Bronchial epithelial cell (primary cell): ENCODE measurements at places on chromosomes 1 and 21.
A peak's percentile ranks its signal among the peaks of the same experiment; 100 is the strongest.

DNA sequence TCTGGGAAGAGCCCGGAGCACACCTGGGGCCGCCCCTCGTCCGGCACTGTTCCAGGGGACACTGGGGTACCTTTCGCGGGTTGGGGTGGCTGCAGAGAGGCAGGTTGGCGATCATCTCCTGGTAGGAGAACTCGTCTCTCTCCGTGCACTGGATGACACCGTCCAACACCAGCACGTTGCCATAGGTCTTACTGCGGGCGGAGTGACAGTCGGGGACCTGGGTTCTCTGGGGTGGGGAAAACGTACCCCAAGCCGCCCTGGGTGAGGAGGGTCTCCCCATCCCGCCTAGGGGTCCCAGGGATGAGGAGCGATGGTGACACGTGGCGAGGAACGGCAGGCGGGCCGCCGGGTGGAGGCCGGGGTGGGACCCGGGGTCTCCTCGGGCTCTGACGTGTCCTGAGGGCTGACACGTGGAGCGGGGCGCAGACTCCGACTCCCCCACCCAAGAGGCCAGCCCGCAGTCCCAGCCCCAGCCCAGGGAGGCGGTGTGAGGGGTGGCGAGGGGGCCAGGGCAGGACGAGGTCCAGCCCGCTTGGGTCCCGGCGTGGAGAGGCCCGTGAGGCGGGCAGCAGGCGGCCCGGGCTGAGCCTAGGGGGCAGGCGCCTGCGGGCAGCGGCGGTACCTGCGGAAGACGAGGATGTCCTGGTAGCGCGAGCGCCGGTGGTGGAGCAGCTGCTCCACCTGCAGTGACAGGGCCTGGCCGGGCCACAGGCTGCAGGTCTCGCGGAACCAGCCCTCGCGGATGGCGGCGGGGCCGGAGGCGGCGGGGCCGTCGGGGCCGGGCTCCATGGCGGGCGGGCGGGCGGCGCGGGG lies 457 bp downstream of the SRM start:
- DNase-seq, result no peak

- DNase-seq, result no peak
Measured at GRCh38 chr21:44421901-44422840, 33.1 kb upstream of the LRRC3 start.

GRCh38 chr1:9241891-9242290 lies 7.3 kb downstream of the H6PD start:
- DNase-seq, result peak; percentile 32

GRCh38 chr21:28644762-28645161 lies 347.9 kb downstream of the LTN1 start:
- peak; percentile 75 for DNase-seq

GRCh38 chr1:5660141-5660935 lies 331.9 kb downstream of the NPHP4 start:
- DNase-seq, result peak; percentile 64

DNA sequence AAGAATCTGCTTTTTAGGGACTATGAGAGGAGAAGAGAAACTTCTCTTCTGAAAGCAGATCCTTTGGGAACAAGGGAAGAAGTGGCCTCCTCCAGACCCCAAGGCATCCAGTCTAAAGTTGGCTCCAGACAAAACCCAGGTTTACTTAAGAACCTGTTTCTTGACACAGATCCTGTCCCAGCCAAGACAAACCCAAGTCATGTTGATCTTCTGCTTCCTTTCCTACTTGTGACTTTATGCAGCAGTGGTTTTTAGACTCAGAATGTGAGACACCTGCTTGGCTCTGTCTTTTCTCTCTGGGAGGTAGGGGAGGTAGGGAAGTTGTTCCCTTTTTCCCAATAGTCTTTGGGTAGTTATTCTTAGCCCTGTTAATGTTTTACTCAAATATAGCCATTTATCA lies 38.3 kb downstream of the ELAPOR1 start:
- no peak for DNase-seq

- DNase-seq, result peak; percentile 84
Measured at GRCh38 chr21:26709090-26709489, 136.0 kb upstream of the CYYR1 start.

DNA sequence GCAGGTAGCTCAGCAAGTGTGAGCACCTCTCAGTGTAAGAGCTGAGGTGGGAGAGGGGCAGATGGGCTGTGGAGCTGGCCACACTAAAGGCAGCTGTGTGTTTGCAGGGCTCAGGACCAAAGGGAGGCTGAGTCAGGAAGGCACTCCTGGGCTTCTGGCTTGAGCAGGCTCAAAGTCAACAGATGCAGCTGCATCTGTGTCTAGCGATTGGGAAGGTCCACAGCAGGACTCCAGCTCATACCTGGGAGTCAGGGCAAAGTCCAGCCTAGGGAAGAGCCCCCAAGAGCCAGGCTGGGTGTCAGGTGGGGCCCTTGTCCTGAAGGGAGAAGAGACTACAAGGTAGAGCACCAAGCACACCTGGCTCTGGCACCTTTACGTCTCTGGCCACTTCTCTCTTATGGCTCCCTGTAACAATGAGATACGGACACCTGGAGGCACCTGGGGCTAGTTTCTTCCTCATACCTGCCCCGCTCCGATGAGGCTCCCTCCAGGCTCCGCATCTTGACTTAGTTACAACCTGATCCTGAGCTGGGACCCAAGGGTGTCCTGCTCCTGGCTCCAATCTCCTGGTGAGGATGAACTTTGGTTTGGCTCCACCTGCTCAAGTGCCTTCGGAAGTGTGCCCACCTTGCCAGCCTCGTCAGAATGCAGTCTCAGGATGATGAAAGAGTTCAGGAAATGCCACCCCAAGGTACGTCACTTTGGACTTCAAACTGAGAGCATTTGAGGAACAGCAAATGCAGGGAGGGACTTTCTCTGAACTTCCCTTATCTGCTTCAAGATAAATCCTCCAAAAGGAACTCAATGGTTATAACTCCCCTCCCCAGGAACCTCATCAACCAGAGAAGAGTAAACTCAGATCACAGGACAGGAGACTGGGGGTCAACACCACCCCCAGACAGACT lies 21.5 kb upstream of the SLC2A1 start:
- DNase-seq, result peak; percentile 40

DNA sequence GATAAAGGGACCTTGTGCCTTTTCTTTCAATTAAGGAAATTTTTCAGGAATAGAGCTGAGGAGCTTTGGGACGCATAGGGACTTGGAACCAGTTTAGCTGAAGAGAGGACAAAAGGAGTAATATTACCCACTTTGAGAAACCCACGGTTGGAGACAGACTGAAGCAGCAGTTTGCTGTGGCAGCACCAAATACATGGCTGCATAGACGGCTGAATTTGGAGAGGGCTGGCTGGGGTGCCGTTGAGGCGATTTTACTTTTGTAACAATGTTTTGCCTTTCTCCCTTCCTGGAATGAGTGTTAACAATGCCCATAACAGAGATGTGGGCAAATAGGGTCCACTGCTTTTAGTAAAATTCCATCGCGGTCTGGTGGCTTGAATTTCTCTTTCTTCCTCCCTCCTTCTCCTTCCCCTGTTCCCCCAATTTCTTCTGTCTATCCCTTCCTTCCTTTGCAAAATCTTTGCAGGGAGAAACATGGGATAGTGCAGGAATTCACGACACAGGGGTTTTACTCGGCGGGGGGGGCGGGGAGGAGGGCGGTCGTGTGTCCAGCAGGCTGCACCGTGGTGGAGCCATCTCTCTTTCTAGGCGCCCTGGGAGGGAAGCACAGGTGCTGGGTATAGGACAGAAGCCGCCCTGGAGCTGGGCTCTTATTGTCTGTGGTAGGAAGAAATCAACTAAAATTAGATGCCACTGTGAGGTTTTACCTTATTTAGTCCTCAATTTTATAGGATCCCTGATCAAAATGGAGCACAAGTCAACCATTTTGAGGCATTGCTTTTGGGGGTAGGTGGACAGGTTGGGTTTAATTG lies 6.8 kb downstream of the LHX4 start:
- no peak for DNase-seq

GRCh38 chr1:234592240-234592639 lies 17.7 kb downstream of the IRF2BP2 start:
- DNase-seq, result no peak

GRCh38 chr1:154849645-154850131 lies 20.4 kb downstream of the KCNN3 start:
- DNase-seq, result no peak

- peak; percentile 37 for DNase-seq
Measured at GRCh38 chr1:64986903-64987871, 20.8 kb upstream of the JAK1 start.

GRCh38 chr1:58515794-58516401 lies 30.6 kb downstream of the OMA1 start:
- DNase-seq, result peak; percentile 70

- DNase-seq, result no peak
Measured at GRCh38 chr1:33710967-33711366, 152.9 kb upstream of the HMGB4 start.

DNA sequence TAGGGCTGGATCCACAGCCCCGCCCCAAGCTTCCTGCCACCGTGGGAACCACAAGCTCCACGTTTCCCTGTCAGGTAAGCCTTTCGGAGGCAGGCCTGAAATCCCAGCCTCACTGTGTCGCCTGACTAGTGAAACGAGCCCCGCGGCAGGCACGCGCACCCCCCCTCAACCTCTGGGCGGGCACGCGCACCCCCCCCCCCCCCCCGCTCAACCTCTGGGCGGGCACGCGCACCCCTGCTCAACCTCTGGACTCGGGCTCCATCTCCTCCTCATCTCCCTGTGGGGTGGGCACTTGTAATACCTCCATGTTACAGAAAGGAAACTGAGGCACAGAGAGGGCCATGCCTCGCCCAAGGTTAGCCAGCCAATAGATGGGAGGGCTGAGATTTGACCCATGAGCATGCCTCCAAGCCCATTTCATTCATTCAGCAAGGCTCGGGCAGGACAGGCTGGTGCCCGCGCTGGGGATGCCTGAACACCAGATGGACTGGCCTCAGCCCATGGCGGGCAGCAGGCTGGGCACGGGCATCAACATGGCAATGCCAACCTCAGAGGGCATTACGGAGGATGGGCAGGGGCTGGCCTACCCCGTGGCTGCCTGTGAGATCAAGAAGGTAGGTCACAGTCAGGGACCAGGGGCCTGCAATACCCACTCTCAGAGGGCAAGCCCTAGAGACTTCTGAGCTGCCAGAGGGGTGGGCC lies 4.7 kb downstream of the CFAP410 start:
- DNase-seq, result no peak

DNA sequence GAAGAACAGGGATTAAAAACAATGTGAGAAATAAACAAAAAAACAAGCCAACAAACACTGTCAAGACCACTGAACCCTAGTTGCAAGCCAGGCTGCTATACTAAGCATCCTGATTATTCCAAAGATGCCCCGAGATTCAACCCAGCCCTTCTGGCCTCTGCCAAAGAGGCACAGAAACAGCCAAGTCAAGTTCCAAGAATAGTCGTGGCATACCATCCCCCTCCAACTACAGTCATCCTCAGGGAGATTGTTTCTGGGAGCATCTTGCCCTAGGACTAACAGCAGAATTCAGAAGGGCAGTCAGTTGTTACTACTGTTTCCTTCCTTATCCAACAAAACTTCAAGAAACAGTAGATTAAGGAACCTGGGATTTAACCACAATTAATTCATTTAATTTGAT lies 52.3 kb downstream of the ABL2 start:
- DNase-seq, result no peak

DNA sequence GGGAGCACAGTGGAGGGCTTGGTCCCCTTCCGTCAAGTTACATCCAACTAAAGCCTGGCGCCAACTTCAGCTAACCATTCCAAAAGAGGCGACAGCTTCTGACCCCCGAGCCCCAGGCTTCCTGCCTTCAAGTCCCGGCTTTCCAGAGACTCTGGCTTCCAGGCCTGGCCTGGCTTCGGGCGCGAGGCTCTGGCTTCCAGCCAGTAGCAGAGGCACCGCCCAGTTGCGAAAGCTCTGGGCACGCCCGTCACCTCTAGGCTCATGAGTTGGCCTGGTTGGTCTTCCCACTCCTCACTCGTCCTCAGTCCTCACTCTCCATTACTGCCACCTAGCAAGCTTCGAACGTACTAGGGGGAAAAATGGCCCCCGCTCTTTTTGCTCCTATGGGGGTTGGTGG lies 30.0 kb upstream of the C1orf185 start:
- no peak for DNase-seq

DNA sequence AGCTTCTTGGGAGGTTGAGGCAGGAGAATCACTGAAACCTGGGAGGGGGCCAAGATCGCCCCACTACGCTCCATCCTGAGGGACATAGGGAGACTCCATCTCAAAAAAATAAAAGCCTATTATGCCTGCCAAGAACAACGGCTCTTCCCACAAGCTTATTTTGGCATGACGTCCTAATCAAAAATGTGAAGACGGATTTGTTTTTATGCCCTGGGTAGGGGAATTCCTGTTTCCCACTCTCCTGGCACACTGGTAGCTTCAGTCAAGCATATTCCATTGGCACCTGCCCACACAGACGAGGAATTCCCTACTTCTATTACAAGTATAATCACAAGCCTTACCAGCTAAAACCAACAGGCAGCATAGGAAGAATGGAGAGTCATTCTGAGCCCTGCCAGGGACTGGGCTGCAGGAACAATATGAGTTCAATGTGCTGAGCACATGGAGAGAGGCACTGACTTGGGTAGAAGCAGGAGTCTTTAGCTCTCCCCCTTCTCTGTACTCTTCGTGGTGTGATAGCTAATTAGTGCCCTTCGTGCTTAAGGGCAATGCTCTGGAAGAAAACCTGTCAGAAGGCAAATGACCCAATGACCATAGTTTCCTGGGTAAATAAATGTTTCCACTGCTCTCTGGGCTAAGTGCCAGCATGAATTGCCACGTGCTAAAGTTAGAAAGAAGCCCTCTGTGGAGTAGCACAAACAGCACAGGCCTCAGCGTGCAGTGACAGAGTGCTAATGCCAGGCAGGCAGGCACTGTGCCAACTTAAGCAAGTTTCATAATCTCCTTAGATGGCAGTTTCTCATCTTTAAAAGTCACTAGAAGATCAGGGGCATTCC lies 16.8 kb downstream of the TNFSF4 start:
- DNase-seq, result peak; percentile 92

DNA sequence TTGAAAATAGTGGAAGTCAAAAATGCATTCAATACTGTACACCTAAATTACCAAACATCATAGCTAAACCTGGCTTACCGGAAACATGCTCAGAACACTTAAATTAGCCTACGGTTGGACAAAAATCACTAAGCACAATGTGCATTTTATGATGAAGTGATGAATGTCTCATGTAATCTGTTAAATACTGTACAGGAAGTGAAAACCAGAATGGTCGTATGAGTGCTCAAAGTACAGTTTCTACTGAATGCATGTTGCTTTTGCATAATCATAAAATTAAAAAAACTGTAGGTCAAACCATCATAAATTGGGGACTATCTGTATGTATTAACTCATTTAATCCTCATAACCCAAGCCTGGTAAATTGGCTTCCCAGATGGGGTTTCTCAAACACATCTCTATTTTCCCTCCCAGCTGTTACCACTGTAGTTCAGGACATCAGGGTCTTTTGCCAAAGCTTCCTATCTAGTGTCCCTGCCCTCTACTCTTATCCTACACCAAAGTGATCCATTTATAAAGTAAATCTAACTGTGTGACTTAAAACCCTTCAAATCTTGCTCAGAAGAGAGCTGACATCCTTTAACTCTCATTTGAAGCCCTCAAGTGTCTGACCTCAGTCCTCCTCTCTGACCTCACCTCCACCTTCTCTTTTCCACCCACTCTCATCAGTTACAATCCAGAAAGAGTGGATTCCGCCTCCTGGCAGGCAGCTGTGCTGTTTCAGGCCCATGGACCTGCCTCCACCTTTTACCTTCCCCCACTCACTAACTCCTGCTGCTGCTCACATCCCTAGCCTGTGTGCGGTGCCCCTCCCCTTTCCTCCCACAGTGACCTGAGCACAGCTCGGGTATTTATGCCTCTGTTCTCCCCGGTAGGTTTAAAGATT lies 356.4 kb upstream of the ST6GALNAC5 start:
- DNase-seq, result no peak
